ENCODE measurements at places on chromosomes 4 and X.
A peak's percentile ranks its signal among the peaks of the same experiment; 100 is the strongest.

- peak; percentile 8 for DNase-seq
Measured at GRCh38 chr4:100985576-100985975, 361.8 kb downstream of the PPP3CA start.

DNA sequence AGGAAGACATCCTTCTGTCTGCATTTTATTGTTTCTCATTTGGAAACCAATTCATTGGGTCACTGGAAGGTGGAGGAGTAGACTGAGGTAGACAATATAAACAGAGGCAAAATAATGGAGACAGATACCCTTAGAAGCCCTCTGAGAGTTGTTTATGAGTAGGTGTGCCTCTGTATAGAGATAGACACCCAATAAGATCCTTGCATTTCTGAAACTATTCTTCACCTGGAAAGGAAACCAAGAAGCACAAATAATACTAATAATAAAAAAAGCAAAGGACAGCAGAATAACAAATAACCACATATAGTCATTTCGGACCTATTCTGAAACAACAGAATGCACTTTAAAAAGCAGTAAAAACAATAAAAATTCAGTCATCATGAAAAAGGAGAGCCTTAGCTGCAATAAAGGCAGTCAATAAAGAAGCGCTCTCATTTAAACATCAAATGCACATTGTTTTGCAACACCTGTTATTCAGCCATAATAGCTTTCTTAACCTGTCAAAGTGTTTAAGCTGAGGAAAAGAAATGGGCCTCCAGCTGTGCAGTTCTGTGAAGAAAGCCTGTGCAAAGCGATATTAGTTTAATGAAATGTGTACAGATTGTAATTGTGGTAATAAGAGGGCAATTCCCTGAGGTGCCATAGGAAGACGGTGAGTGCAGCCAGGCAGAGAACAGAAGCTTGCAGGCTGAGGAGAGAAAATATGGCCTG, 904.2 kb downstream of the STPG2 start:
- DNase-seq, result no peak

- DNase-seq, result no peak
Measured at GRCh38 chr4:109955146-109955545, 42.5 kb downstream of the EGF start.

DNA sequence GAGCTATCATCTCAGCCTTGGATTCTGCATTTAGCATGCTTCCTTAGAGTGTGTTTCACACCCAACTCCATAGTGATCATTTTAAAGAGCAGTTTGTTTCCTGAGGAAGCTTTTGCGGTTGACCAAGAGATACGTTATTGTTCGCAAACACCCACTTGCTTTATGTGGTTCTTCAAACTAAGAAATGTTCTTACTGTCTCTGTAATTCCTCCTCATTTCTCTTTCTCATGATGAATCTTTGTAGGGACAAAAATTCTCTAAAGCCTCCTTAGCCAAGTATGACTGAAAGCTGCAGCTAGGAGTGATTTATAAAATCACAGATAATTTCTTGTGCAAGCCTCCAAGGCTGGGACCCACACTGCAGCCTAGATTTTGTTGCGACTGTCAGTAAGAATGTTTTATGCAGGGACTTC, 10.0 kb downstream of the TNIP3 start:
- no peak for DNase-seq

GRCh38 chr4:40785727-40786126, 36.0 kb downstream of the NSUN7 start:
- DNase-seq, result no peak

DNA sequence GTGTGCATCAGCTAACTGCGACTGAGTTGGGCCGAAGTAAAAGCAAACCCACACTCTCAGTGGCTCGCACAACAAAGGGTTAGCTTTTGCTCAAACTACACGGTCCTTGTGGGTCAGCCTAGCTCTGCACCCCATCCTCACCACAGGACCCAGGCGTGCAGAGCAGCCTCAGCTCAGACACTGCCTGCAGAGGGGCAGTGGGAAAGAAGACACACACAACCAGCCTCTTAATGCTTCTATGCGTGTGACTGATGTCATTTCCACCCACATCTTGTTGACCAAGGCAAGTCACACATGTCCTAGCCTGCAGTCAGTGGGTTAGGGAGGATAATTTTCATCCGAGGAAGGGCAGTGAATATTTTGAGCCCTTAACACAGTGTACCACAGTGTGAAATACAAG, 40.5 kb downstream of the HMGB2 start:
- DNase-seq, result peak; percentile 71

- peak; percentile 54 for DNase-seq
Measured at GRCh38 chrX:105876658-105877057, 54.3 kb downstream of the NRK start.

DNA sequence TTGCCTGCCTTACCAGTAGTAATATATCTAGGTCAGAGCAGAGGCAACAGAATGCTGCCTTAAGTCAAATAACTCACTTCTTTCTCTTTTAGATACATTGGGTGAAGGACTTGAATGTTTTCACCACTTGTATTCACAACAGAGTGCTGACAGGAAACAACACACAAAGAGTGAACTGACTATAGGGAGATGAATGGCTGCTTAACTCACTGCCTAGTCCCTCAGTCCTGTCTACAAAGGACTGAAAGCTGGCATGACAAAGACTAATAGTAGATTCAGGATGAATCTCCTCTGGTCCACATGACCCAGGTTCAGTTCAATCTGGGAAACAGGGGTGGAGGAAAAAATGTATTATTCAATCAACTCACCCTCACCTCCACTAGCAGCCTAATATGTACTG, 134.2 kb downstream of the GALNTL6 start:
- no peak for DNase-seq

- no peak for DNase-seq
Measured at GRCh38 chrX:11129534-11130105, 18.5 kb downstream of the HCCS start.

GRCh38 chr4:32477518-32477917, 1757.3 kb downstream of the PCDH7 start:
- no peak for DNase-seq

GRCh38 chr4:186227221-186227620, at the start of gene KLKB1:
Gene KLKB1, plus strand, starts transcription at chr4:186227507. Its CDS starts 689 bp downstream, at chr4:186228196.
- peak; percentile 27 for DNase-seq

DNA sequence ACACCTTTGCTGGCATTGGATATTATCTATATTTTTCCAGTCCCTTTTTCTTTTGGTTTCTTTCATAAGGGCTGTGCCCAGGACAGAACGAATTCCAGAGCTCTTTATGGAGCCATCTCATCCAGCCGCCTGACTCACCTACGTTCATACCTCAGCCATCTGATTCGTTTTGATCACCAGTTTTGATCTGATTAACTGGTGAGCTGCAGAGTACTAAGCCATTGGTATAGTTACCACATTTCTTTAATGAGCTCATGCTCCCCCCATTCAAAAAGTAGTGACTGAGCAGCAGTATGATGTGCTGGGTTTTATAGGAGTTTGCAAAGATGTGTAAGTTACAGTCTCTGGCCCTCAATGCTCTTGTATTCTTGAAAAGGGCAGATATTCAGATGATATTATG, 43.0 kb upstream of the CDKN2AIP start:
- no peak for DNase-seq

GRCh38 chrX:97898798-97899197, 1015.1 kb downstream of the RPA4 start:
- DNase-seq, result no peak

GRCh38 chr4:47631161-47631560, 146.1 kb downstream of the ATP10D start:
- DNase-seq, result no peak

DNA sequence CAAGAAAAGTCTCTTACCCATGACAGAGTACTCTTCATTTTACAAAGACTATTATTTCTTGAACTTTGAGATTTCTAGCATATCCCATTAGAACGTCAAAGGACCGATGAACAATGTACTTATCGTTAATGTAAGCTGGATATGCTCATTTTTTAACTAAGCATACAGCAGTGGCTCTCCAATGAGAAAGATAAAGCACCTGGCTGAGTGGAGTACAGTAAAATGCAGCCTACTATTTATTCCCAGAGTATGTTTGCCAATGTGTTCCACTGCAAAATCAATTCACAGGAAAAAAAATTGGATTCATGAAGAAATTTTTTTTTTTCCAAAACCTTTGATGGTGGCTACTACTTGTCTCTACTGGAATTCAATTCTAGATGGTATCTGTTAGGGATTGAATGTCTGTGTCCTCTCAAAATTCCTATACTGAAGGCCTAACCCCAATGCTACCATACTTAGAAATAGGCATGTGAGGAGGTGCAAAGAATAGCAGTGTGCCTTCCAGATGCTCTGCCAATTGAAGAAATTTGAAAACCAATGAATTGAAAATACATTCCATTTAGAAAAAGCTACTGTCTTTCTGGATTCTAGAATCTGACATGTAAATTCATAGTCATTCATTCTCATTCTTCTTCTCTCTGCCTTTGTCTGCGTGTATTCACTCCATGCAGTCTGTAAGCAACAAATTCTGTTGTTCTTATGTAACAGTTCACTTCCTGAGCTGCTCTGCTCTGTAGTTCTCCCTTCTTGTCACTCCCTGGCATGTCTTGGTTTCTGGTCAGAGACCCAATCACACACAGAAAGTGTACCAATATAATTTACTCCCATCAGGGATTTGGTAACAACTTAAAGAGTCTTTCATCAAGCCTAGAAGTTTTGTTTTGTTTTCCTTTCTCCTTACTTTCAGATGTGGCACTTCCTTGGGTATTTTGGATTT, 61.4 kb downstream of the PAPSS1 start:
- DNase-seq, result no peak

DNA sequence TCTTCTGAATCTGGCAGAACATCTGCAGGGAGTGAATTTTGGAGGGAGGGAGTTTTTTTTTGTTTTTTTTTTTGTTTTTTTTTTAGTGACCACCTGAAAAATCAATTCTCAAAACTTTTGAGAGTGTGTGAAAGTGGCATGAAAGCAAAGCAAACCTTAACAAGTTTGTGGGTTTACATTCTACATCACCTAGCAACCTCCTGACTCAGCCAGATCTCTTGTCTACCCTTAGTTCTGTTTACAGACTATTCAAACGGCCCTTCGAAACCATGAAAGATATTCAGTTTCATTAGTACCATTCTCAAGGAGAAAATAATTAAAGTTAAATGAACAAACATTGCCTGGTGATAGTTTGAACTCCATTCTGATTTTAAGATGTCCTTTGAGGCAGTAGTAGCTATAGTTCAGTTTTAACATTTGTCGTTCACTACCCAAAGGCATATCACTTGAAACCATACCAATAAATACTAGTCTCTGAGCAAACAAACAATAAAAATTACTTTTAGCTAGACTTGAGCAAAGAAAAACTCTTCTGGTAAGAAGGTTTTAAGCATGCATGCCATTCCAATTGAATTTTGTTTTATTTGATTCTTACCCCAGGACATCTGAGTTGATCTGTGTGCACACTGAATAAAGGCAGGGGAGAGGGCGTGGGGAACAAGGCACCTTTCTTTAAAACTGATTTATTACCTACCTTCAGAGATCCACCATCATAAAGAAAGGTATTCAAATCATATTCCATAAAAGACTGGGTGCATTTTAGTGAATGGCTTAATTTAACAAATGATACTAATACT, 137.7 kb downstream of the ARX start:
- DNase-seq, result peak; percentile 43

DNA sequence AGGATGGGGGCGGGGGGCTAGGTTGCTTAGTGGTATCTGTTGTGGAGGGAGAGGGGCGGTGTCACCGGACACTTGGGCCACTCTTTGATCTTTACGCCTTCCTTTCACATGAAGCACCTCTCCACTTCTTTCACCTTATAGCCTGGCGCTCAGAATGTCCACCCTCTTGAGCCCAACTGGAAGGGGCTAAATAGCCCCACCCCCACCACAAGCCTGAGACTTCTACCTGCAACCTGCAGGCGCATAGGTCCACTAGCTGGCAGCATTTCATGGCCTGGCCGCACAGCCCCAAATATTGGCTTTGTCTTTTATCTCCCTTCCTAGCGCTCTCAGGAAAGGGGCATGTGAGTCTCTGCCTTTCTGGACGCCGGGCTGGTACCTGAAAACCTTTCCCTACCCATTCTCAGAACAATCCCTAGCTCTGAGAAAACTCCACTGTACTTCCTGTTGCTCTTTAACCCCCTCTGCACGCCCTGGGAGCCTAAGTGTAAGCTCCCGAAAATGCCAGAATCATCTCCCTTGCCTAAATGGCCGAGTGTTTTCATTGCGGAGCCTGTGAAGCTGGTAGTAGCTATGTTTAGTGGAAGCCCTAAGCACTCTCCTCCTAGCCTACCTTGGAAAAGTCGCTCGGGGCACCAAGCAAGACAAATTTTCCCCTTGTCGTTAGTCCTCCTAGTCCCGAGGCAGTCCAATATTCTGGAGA, 1.2 kb upstream of the TRPC5 start:
- DNase-seq, result no peak

- DNase-seq, result peak; percentile 1
Measured at GRCh38 chr4:28913466-28913865, 1806.7 kb upstream of the PCDH7 start.

DNA sequence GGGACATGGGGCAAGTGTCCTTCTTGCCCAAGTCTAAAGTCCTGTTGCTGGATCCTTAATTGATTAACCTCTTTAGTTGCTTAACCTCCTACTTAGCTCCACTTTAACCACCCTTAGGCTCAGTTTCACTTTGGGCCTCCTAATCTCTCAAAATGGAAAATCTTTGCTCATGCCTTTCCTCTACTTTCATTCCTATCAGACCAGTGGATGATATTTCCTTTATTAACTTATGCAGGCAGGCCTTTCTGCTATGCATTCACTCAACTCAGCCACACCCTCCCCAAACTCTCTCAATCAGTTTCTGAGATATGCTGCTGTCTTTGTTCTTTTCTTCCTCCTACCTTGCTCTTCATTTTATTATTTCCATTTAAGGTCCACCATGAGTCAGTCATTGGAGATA, 14.4 kb upstream of the ARSJ start:
- no peak for DNase-seq

DNA sequence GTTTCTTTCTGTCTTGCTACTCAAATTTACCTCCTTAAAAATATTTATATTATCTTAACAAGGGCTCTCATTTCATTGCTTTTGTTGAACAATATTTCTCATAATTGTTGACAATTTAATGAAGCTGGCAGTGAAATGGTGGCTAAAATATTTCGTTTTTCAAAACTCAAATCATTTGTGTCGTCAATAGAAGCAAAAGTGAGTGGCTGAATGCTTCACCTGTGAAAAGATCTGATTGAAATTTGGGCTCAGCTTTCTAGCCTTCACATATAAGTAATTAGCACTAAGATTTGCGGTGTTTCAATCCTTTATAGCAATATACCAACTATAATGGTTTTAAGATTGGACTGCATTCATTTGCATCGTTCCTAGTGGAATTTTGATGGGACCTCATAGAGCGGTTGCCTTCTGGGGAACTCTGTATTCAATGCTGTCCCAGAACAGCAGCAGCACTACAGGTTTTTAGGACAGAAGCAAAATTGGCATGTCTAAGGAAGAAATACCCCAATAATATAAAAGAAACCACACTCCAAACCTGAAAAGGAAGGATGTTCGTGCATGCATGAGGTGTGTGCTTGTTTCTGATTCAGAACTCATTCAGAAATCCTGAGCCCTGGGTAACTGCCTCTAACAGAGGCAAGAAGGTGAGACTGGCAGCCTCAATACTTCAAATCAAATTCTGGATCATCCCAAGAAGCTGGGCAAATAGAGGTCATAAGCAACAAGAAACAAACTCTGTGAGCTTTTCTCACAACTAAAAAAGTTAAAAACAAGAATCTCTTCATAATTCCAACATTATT, 2.5 kb downstream of the CXCL1 start:
- DNase-seq, result peak; percentile 27

Measured in bronchial epithelial cell (primary cell).